ENCODE measurements at places on chromosomes 3 and 15.

GRCh38 chr3:125109536-125109925, 53.7 kb upstream of the HEG1 start:
- H3K36me3 ChIP-seq = peaks cover 2% of the 10 kb centered on the region
- peak; percentile 30 for DNase-seq
- no peaks in the 10 kb centered on the region for H3K27me3 ChIP-seq
- no peak overlapping the region for H3K27ac ChIP-seq
- H3K4me3 ChIP-seq = no peak overlapping the region

DNA sequence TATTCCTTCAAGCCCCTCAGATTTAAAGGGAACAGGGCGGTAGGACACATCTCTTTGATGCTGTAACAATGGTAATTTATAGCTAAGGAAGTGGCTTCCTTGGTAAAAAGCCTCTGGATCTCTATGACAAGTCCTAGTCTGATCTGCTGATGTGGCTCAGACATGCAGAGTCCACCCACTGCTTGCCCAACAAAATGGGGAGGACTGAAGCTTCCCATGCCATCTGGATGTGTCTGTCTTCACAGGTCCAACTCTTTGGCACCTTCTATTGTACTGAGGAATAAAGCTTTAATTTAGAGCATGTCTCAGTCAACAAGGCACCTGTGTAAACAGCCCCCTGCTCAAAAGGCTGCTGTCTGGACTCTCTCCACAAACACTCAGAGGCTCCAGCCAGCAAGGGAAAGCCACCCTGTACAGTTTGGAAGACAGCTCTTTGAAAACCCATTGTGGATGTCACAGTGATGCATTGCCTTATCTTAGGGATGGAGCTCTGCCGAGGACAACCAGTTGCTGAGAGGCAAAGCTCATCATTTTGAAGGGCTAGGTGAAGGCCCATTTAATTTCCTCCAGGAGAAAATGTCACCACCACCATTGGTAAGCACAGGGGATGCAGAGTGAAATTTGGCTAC, 348.6 kb upstream of the GRM7 start:
- no peak overlapping the region for H3K4me3 ChIP-seq
- no peaks in the 10 kb centered on the region for H3K27me3 ChIP-seq
- DNase-seq = no peak

GRCh38 chr3:136543385-136543784, 208.8 kb downstream of the STAG1 start:
- peaks cover under 1% of the 10 kb centered on the region for H3K36me3 ChIP-seq
- H3K4me3 ChIP-seq = no peak overlapping the region
- H3K27ac ChIP-seq = no peak overlapping the region
- H3K27me3 ChIP-seq = no peaks in the 10 kb centered on the region
- DNase-seq = no peak
- peaks cover 10% of the 10 kb centered on the region for H3K4me1 ChIP-seq

DNA sequence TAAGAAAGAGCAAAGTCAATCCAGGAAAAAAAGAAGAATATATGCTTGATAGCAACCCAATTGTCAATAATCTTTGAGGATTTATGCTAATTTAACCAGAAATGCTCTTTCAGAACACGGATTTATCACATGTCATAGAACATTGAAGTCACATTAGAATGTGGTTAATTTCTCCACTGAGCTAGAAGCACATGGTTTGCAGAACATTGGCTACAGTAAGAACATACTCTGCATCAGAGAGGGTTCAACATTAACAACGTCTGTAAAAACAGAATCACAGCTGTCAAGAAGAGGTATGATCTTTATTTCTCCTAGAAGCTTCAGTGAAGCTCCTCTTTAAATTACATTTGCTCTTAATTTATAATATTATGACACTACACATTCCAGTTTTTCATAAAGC, 619.7 kb upstream of the AGTR1 start:
- H3K27me3 ChIP-seq = no peaks in the 10 kb centered on the region
- H3K27ac ChIP-seq = no peak overlapping the region
- no peak for DNase-seq
- H3K4me3 ChIP-seq = no peak overlapping the region
- H3K36me3 ChIP-seq = no peaks in the 10 kb centered on the region
- peaks cover 21% of the 10 kb centered on the region for H3K4me1 ChIP-seq

- peaks cover 1% of the 10 kb centered on the region for H3K36me3 ChIP-seq
- DNase-seq = no peak
- no peak overlapping the region for H3K27ac ChIP-seq
- peaks cover 4% of the 10 kb centered on the region for H3K4me1 ChIP-seq
- no peak overlapping the region for H3K4me3 ChIP-seq
- no peaks in the 10 kb centered on the region for H3K27me3 ChIP-seq
Measured at GRCh38 chr3:171365489-171365888, 94.7 kb downstream of the TNIK start.

DNA sequence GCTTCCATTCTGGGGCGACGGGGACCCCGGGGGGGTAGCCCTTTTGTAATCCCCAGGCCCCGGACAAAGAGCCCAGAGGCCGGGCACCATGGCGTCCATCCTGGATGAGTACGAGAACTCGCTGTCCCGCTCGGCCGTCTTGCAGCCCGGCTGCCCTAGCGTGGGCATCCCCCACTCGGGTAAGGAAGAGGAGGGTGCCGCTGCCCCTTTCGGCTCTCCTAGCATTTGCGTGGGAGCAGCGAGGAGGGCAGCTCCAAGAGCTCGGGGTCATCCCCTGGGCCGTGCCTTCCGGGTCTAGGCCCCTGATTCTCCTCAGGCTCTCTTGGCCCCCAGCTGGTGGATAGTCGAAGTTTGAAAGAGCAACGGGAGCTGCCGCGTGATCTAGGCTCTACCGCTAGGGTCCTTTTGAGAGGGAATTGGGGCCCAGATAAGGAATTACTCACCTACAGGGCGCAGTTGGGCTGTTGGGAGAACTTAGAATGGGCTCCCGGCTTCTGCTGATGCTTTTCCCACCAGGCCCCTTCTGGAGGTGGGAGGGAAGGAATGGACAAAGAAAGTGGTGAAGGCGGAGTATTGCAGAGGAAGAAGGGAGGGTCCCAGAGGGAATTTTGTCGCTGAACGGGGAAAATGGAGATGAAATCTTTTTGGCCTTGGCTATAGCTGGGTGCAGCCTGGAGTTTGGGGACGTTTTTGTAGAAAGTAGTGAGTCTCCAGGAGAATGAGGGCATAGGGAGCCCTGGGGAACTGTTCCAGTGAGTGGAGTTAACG, 615 bp downstream of the VPS18 start:
- no peaks in the 10 kb centered on the region for H3K27me3 ChIP-seq
- H3K4me1 ChIP-seq = peaks cover 24% of the 10 kb centered on the region
- DNase-seq = no peak
- H3K4me3 ChIP-seq = peak overlapping the region; percentile 99
- peak overlapping the region; percentile 98 for H3K27ac ChIP-seq

DNA sequence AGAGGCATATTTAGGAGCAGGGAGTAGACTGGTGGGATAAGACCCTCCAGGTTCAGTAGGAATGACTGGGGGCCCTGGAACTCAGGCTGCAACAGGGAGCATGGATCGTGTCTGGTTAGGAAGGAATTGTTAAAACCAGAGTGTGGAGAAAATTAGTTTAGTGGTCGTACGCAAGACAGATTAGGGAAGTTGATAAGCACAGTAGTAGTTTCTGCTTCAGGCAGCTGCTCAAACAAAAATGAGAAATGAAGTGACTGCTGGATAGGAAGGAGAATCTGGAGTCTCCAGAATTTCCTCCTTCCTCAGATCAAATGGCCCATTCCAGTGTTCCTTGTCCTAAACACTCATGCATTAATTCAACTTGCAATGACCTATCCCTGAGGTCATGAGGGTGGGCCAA, 11.2 kb downstream of the MYD88 start:
- peaks cover 2% of the 10 kb centered on the region for H3K36me3 ChIP-seq
- no peaks in the 10 kb centered on the region for H3K4me1 ChIP-seq
- no peak for DNase-seq
- H3K27me3 ChIP-seq = peaks cover 3% of the 10 kb centered on the region
- H3K27ac ChIP-seq = no peak overlapping the region

- no peak overlapping the region for H3K4me3 ChIP-seq
- no peak overlapping the region for H3K27ac ChIP-seq
- H3K27me3 ChIP-seq = peaks cover 6% of the 10 kb centered on the region
- H3K4me1 ChIP-seq = no peaks in the 10 kb centered on the region
Measured at GRCh38 chr3:157918402-157918801, 187.8 kb downstream of the SHOX2 start.

All from osteocyte (in vitro differentiated cells).